ENCODE measurements at places on chromosomes 1 and 21. TPM values are rescaled to one million over a fixed set of nuclear protein-coding genes. Genes with fewer than 3 reads are reported as not detected.

DNA sequence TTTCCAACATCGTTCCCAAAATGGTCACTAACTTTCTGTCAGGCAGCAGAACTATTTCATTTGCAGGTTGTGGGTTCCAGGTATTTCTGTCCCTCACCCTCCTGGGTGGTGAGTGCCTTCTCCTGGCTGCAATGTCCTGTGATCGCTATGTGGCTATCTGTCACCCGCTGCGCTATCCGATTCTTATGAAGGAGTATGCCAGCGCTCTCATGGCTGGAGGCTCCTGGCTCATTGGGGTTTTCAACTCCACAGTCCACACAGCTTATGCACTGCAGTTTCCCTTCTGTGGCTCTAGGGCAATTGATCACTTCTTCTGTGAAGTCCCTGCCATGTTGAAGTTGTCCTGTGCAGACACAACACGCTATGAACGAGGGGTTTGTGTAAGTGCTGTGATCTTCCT, 9.3 kb downstream of the OR2AJ1 start:
- no peaks in the 10 kb centered on the region for H3K36me3 ChIP-seq
- H3K27me3 ChIP-seq, result no peaks in the 10 kb centered on the region
- H3K4me1 ChIP-seq, result no peaks in the 10 kb centered on the region
- H3K4me3 ChIP-seq, result no peak overlapping the region

The ANKRD45 gene
- total RNA-seq, result 0.33 TPM

The PADI4 gene
- 2.8 TPM for total RNA-seq

- no peak overlapping the region for H3K27ac ChIP-seq
- H3K4me3 ChIP-seq, result no peak overlapping the region
- H3K27me3 ChIP-seq, result peaks cover 42% of the 10 kb centered on the region
- H3K36me3 ChIP-seq, result no peaks in the 10 kb centered on the region
- no peak for DNase-seq
- H3K4me1 ChIP-seq, result no peaks in the 10 kb centered on the region
Observed at GRCh38 chr21:41170859-41171609, 3.1 kb downstream of the BACE2 start.

The LCE1D gene
- not detected for total RNA-seq

The HPDL gene
- total RNA-seq, result 6.8 TPM

All from thymus (tissue), 14 donors.